ENCODE measurements at places on chromosomes 6 and 20.

- DNase-seq: no peak
Measured at GRCh38 chr6:3001773-3002293, 2.1 kb downstream of the NQO2 start.

- no peak for DNase-seq
Measured at GRCh38 chr6:52482903-52483670, 62.9 kb downstream of the EFHC1 start.

DNA sequence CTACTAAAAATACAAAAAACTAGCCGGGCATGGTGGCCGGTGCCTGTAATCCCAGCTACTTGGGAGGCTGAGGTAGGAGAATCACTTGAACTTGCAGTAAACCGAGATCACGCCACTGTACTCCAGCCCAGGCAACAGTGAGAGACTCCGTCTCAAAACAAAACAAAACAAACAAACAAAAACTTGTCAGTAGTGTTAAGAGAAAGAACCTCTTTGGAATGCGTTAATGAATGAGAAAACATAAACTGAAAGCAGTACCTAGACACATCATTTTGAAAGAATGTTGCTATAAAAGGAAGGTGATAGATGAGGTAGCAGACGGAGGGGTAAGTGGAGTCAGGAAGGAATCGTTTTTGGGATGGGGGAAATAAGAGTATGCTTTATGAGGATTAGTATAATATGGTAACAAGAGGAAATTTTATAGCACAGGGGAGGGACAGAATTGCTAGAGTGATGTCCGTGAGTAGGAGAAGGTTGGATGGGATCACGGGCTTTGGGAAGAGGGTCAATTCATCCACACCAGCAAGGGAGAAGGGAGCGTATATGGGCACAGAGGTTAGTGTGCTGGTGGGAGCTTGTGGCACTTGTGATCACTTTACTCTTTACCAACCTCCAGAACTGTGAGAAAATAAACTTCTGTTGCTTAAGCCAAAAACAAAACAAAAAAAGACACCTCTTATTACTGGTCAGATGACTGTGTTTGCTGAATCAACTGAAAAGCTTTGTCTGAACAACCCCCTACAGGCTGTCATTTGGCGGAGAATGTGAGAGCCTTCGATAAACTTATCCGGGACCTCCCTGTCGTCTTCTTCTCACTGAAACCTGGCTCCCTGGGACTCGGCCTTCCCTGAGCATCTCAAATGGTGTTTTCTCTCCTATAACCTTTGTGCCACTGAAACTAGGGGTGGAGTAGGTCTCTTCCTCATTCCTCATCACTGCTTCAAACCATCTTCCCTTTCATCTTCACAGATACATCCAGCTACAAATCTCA lies 48.9 kb upstream of the TFAP2A start:
- no peak for DNase-seq

DNA sequence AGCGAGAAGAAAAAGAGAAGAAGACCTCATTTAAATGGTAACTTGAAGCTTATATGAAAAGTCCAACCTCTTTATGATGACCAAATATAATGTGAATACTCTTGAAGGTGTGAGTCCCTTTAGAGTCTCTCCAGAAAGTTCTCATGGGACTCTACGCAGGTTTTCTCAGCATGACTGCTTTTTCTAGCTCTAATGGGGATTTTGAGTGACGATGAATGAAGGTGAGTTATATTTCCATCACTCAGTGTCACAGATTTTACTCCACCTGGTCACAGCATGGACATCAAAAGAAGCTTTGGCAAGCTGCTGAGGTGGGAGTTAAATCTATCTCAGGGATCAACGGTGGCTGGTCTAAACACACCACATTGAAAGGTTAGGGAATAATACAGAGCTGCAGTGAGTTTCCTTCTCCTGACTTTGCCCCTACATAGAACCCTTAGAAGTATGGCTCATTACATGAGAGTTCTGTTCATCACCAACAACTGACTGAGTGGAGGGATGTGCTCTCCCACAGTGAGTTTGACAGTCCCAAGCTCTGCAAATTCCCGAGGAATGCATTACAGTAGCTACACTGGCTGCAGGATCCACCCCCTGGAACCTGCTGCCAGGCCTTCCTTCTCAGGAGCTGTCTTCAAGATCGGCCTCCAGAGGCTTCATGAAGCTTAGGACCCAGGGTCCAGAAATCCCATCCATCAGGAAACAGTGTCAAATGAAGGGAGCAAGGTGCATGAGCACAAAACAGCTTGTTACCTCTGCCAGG lies 126.8 kb downstream of the FOXC1 start:
- DNase-seq: no peak

DNA sequence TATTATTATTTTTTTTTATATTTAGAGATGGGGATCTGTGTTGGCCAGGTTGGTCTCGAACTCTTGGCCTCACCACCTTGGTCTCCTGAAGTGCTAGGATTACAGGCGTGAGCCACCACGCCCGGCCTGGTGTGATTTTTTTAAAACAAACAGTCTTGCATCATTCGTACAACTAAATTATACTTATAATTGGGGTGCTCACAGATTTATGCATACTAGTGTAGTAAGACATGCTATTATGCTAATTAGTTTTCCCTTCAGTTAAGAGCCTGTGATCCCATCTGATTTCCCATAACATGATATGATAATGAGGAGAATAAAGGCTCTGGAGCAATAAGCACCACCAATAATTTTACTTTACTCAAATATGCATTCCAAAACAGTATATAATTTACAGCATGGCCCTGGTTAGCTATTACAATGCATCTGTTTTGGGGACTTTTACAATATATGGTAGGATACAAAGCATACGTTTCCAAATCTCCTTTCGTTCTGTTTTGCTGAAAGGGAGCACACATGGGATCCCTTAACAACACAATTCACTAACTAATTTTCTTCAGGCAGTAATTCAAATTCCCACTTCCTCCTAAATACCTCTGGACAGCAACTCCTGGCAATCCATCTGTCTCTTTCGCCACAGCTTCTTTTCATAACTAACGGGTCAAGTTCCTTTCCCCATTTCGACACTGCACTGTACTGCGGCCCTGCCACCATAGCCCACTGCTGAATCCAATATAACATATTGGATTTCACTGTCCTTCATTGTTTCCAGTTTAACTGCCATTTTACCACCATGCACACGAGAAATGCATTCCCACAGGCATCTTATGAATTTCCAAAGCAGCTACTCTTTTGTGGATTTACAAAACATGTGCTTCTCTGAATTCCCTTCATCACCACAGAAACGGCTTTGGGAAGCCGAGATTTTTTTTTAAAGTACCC lies 1.7 kb downstream of the NUDT3 start:
- DNase-seq: no peak

GRCh38 chr6:162219266-162219665 lies 508.3 kb downstream of the PRKN start:
- no peak for DNase-seq

- no peak for DNase-seq
Measured at GRCh38 chr6:29011276-29011734, 6.2 kb upstream of the ZNF311 start.

DNA sequence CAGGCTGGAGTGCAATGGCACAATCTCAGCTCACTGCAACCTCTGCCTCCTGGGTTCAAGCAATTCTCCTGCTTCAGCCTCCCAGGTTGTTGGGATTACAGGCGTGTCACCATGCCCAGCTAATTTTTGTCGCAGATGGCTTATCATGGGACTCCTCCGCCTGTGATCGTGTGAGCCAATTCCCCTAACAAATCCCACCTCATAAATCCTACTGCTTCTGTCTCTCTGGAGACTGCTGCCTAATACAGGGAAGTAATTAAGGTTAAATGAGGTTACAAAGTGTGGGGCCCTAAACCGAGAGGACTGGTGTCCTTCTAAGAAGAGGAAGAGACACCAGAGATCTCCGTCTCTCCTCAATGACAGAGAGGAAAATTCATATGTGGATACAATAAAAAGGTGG lies 52.0 kb downstream of the TRPC4AP start:
- DNase-seq: no peak

- DNase-seq: no peak
Measured at GRCh38 chr6:122429323-122429722, 29.9 kb downstream of the HSF2 start.

- DNase-seq: no peak
Measured at GRCh38 chr20:39309458-39309857, 347.3 kb downstream of the DHX35 start.

- no peak for DNase-seq
Measured at GRCh38 chr20:10495173-10495572, 60.1 kb downstream of the SLX4IP start.

DNA sequence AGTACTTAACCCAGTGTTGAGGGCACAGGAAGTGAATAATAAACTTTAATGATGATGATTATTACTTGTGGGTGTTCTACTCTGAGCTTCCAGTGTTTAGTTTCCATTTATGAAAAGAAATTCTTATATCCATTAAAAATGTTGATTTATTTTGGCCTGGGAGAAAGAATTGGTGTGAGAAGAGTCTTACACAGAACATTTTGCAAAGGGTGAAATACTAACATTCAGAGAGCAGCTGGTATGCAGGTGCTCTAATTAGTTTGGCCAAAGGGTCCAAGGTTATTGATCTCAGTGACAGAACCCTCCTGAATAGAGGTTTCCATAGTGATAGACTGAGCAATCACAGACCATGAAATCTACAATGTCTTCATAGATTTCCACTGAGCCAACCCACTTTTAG lies 4.4 kb downstream of the OSER1 start:
- no peak for DNase-seq

GRCh38 chr6:117444600-117444999 lies 18.9 kb upstream of the ROS1 start:
- no peak for DNase-seq

- DNase-seq: no peak
Measured at GRCh38 chr20:60302875-60303274, 344.7 kb downstream of the CDH26 start.

GRCh38 chr6:140459209-140459608 lies 1084.8 kb upstream of the CITED2 start:
- DNase-seq: no peak

GRCh38 chr6:56101141-56101553 lies 146.2 kb downstream of the COL21A1 start:
- no peak for DNase-seq

- no peak for DNase-seq
Measured at GRCh38 chr20:23415555-23415954, 5.7 kb downstream of the NAPB start.

DNA sequence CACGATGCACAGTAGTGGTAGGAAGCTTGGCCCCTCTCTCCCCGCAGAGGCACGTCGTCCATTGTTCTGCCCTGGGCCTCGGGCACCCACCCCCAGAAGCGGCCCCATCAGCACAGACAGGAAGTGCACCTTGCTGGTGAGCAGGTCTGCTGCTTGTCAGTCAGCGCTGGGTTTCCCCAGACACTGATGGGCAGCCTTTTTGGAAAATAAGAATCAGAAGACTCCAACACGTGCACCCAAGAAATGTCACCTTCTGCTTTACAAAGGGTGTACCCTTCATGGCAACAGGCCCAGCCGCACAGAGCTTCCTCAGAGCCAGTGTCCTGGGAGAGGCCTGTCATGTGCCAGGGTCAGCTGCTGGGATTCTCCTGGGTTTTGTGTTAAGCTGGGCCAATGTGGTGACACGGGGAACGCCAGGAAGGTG lies 34.7 kb upstream of the IRF4 start:
- DNase-seq: no peak
